GOT3 (cell line): ENCODE measurements at places on chromosomes 16 and 17.

GRCh38 chr17:53668854-53669253 is 153.9 kb upstream of the KIF2B start:
- DNase-seq: no peak

DNA sequence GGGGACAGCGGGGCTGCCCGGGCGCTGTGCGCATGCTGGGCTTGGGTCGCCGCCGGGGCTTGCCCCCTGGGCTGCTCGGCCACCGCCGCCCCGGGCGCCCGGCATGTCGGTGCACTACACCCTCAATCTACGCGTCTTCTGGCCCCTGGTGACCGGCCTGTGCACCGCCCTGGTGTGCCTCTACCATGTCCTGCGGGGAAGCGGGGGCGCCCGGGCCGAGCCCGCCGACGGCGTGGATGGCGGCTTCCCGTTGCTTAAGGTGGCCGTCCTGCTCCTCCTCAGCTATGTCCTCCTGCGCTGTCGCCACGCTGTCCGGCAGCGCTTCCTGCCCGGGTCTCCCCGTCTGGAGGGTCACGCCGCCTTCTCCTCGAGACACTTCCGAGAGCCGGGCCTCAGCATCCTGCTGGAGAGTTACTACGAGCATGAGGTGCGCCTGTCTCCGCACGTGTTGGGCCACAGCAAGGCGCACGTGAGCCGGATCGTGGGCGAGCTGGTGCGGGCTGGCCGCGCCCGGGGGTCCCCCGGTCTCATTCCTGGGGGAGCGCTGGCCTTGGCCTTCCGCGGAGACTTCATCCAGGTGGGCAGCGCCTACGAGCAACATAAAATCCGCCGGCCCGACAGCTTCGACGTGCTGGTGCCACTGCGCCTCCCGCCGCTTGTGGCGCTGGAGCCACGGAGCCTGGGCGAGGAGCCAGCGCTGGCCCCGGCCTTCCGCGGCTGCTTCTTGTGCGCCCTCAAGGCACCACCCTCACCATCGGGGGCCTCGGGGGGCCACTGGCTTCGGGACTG is 789 bp downstream of the ITPRIPL2 start:
- DNase-seq: no peak

DNA sequence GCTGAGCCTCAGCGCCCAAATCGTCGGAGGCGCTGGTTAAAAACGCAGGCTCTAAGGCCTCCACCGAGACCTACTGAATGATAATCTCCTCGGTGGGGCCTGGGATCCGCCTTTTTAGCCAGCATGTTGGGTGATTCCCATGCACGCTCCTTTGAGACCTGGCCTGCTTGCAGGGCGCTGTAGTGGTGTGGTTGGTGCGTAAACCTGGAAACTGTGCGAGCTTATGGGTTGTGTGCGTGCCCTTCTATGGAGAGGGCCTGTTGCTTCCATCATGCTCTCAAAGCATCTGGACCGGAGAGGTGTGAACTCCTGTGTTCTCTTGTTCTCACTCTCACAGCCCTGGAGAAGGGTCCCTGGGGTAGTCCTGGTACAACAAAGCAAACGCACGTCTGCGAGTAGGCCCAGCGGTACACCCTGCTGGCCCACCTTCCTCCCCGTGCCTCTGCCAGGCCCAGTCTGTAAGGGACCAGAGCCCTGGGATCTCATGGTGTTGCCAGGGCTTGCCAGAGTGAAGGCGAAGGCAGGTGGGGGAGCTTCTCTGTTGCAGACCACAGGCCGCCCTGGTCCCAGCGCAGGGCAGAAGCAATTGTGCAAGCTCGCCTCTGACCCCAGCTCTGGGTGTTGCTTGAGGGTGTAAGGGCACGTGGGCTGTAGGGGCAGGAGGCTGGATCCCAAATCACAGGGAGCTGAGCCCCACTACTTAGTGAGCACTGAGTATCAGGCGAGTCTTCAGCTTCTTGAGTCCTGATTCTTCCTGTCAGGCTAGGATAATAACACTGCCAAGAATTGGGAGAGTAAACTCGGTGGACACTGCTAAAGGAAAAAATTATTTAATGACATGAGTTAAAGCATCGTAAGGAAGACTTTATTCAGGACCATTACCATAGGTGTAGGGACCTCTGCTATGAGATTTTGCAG is 879 bp upstream of the LRRC75A start:
- DNase-seq: no peak

GRCh38 chr17:3879591-3880417 is 13.0 kb downstream of the CAMKK1 start:
- no peak for DNase-seq

DNA sequence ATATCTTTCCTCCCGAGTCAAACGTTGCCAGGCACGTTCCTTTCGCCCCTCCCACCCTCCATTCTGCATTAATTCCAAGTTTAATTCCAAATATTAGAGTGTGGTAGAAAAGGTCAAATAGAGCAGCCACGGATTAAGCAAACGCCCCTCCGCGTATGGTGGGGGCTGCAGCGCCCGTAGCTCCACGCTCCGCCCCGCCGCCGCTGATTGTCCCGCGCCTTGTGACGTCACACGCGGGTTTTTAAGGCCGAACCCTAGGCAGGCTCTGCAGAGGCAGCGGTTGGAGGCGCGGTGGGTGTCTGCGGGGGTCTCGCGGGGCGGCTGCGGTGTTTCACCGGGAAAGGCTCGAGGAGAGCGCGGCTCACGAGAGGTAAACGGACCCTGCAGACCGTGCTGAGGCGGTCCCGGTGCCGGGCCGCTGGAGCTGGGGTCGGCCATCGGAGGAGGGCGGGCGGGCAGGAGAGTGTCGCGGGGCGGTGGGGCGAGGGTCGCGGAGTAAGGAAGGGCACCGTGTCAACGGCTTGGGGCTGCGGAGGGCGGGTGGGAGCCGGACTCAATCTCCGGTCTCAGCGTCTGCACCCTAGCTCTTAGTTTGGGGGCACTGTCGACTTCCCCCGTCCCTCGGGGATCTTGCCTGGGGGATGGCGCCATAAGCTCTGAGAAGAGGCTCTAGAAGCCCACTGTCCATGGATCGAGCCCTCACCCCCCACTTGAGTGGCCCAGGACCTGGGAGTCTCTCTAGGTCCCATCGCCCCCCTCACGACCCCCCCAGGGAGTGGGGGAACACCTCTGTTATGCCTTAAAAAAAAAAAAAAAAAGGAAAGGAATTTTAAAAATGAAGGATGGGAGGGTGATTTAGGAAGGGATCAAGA is at the start of gene ARL4D:
ARL4D (plus strand) TSS at position 270 of the 872 bp plus-strand sequence. CDS start 740 bp downstream, outside the sequence.
- DNase-seq: no peak

- DNase-seq: no peak
Measured at GRCh38 chr16:66365651-66366050, 840 bp upstream of the CDH5 start.

GRCh38 chr16:80319181-80319580 is 221.6 kb upstream of the DYNLRB2 start:
- no peak for DNase-seq

DNA sequence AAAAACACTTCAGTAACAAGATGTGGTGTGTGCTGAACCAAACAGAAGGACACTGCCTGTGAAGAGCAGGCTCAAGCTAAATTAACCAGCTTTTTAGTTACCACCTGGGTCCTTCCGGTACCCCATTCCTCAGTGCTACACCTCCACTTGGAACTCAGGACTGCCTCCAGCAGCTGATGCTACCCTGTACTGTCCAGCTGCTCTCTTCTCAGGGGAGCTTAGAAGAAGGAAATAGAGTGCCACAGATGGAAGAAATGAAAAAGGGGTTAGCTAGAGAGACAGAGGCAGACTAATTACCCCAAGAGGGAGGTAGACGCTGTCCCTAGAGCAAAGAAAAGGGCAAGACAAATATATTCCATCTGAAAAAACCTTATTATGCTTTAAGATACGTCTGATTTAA is 5.7 kb downstream of the MED13 start:
- no peak for DNase-seq

GRCh38 chr16:67406111-67406971 is 9.9 kb downstream of the ZDHHC1 start:
- no peak for DNase-seq

DNA sequence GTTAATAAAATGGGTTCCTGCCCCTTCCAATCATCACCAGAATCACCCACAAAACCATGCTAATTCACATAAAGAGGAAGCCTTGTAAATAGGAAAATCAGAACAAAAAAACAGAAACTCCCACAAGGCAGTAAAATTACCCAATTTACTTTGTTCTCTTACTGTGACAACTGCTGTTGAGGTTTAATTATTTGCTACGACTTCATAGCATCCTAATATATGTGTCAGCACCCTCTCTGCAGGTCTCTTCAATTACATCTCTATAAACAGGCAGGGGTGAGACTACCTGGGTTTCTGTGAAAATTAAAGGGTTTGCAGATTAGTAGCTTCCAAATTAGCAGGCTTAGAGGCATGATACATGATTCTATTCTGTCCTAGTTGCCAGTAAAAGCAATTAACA is 2.7 kb downstream of the WDR59 start:
- no peak for DNase-seq

DNA sequence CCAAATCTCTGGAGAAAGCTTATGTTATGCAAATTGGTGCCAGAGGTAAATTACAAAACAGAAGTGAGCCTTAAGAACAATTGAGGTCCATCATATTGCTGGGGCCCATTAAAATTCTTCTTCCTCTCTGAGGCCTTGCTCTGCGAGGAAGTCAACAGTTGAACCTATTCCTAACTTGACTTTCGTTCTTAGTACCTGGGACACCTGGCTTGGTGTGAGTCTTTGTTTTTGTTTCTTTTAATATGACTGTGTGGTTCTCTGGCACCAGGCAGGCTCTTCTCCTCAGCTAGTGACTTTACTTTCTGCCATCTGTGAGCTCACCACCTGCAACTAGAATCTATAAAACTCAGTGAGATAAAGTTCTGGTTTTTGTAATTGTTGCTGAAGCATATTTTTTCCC is 120.4 kb downstream of the CBLN1 start:
- DNase-seq: no peak

DNA sequence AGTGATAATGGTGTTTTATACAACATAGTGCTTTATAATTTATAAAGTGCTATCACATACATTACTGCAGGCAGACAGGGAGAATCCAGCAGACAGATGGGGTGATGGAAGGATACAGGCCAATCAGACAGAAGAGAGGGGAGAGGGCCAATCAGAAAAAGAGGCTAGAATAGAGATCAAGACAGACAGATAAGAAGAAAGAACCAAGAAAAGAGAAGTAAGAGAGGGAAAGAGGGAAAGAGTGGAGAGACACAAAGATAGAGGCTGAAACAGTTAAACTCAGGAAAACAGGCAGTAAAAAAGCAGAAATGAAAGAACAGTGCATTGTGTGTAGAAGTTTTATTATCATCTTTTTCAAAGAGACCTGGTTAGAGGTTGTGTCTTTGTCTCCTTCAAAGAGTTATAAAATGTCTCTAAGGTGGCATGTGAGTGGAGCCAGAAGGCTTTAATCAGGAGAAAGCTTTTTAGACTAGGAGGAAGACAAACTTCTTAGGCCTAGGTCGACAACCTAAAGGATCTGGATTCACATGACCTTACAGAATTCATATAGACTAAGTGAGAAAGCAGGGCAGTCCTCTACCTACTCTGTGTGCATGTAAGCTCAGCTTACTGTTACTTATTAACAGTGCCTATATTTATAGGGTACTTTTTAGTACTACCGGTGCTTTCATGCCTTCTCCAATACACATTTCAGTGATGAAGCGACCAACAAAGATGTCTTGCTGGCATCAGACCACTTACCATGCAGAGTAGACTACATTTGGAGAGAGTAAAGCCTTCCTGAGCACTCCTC is 8.3 kb upstream of the CHD3 start:
- DNase-seq: no peak

DNA sequence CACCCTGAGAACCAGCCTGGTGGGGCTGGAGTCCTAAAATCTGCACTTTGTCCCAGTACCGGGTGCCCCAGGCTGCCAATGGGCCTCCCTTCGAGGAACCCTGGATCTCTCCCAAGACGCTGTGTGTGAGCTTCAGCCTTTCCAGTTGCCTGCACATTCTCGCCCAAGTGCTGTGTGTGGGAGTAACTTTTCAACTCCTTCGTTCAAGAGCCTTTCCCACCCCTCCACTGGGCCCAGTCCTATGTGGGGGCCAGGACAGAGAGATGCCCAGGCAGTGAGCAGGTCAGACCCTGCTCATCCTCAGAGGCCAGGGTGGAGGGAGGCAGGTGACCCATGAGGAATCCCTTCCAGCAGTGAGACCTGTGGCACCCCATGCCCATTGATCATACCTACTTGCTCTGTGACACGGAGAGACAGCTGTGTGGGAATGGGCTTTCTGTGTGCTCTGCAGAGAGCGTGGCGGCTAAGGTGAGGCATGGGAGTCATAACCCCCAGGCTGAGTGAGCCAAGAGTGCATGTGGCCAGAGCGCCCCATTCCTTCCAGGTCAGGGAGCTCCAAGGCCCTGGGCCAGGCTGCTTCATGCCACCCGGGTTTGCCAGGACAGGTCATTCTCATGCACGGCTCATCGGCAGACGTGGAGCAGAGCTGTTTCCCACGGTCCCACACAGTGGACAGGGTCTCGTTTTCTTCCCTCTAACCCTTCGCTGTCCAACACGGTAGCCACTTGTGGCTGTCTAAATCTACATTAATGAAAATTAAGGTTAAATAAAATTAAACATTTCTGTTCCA is 154.4 kb downstream of the CLEC16A start:
- DNase-seq: no peak

DNA sequence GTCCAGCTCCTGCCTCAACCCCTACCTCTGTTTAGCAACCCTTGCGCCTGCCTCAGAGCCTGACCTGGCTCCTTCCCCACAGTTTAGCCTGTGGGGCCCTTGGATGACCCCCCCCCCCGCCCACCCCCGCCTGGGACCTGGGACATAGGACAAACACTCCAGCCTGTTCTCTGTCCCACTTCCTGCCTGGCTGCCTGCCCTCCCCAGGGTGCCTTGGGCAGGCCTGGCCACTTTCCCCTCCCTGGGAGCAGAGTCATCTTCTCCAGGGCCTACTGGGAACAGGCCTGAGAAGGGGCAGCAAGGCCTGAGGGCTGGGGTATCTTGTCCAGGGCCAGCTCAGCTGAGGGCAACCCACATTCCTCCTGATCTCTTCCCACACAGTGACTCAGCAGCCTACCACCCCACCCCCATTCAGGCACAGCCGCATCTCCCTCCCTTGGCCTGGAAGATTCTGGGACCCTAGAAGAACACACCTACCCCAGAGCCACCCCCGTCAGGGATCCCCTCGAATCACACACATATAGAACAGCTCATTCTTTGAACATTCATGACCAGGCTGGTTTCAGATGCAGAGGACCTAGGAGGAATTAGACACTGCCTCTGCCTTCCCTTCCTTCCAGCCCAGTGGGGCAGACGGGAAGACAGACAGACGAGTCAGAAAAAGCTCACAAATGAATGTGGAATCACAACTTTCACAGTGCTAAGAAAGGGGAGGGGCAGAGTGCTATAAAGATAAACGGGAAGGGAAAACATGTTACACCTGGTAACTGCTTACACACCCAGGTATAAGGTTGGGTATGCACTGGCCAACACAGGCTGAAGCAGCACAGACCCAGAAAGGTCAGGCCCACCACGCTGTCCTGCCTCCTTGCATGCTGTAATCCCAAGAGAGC is 6.0 kb downstream of the FHOD1 start:
- DNase-seq: peak; percentile 33

GRCh38 chr17:2566056-2566455 is 27.4 kb upstream of the PAFAH1B1 start:
- DNase-seq: no peak

DNA sequence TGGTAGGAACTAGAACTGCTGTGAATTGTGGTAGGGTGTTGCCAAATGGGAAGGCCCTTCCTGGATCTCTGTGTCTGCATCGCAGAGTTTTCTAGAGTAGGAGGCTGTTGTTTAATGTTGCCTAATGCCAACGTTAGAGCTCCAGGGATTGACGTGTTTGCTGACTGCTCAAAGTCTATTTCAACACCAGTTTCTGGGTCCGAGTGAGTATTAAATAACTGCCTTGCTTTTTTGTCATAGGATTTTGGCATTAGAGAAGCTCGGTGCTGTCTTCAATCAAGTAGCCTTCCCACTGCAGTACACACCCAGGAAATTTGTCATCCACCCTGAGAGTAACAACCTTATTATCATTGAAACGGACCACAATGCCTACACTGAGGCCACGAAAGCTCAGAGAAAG is 40.0 kb downstream of the SF3B3 start:
- DNase-seq: no peak
